ENCODE measurements at places on chromosomes 2 and 18. TPM values are rescaled to one million over a fixed set of nuclear protein-coding genes. Genes with fewer than 3 reads are reported as not detected.

Gene TCF7L1
- 6.1 TPM for total RNA-seq

Gene FHOD3
- total RNA-seq: 38.3 TPM

Gene ADCYAP1
- not detected for total RNA-seq

Gene MYO5B
- total RNA-seq: 6.6 TPM

Gene IL18RAP
- not detected for total RNA-seq

Gene LONRF2
- 0.39 TPM for total RNA-seq

Gene LCT
- 0.22 TPM for total RNA-seq

Gene ALK
- total RNA-seq: not detected

Gene IL36A
- not detected for total RNA-seq

Gene KCNK3
- total RNA-seq: 0.11 TPM

Gene ARHGAP25
- total RNA-seq: 0.43 TPM
